Tongue (tissue), 3 donors: ENCODE measurements at places on chromosomes 11 and 22.
A peak's percentile ranks its signal among the peaks of the same experiment; 100 is the strongest.

- DNase-seq = peak; percentile 76
Measured at GRCh38 chr11:133382131-133382812, 150.0 kb downstream of the OPCML start.

DNA sequence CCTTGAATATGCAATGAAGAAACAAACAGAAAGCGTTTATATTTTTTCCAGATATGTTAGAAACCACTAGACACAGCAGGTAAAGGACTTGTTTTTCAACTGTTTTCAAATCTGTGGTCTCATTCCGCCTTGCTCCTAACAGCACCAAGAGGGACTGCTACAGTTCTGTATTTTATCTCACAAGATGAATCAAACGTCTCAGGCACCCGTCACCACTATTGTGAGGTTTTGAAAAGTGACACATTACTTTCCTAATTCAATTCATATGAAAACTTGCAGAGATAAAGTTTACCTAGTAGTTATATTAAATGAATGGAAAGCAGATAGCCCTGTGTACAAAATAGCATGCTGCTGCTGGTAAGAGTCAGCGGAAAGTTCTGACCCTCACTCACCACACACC lies 386.3 kb downstream of the ETS1 start:
- no peak for DNase-seq

GRCh38 chr22:31400023-31400397 lies 606 bp downstream of the DRG1 start:
- peak; percentile 60 for DNase-seq

DNA sequence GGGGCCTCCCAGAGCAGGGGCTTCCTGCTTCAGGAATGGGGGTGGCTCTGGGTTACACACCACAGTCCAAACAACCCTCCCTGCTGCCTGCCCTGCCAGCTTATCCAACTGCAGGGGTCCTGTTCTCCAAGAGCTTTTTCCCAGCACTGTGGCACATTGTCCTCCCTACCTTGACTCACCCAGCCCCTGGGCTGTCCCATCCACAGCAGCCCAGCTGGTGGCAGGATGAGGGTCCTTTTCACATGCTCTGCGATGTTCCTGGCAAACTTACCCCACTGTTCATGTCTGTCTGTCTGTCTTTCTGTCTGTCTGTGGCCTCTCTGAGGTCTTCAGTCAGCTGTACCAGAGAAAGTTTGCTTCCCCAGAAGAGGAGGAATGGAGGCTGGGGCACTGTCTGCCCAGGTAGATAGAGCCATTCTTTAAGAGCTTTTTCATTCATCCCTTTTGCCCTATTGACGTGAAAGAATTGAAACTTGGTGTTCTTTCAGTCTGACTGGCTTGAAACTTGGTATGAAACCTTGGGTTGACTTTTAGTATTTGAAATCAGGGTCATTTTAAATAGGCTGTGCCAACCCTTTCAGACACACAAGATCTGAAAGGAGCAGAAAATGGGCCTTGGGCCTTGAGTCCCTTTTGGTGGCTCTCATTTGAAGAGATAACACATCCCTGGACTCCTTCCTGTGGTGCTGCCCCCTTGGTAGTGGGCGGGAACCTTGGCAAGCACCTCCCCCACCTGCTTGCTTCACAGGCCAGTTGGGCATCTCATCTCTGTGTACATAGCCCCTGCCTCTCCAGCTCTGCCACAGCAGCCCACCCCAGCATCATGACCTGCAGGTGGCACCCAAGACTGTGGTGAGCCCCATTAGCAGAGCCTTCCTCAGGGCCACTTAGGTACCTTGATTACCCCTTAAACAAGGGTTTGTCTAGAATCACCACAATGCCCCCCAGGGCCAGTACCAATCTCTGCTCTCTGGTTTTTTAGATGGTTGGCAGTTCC lies 74.6 kb upstream of the SUSD2 start:
- DNase-seq = peak; percentile 18

- DNase-seq = no peak
Measured at GRCh38 chr11:43746670-43747069, 66.1 kb downstream of the HSD17B12 start.

- no peak for DNase-seq
Measured at GRCh38 chr11:74773476-74773875, 24.8 kb downstream of the RNF169 start.

DNA sequence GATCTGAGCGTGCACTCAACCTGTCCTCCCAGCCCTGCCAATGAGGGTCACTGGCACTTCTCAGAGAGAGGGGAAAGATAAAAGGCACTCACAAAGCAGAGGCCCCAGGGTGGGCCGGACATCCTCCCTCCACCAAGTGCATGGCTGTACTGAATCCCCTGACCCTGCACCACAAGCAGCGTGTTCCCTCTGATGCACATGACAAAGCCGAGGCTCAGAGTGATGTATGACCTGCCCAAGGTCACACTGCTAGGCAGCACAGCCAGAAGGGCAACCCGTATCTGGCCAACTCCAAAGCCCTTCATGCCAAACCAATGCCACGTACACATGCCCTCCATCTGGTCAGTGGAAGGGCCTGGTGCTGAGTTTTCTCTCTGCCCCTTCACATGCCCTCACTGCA lies 22.1 kb downstream of the SPATA19 start:
- DNase-seq = no peak

- no peak for DNase-seq
Measured at GRCh38 chr11:86416494-86416893, 41.8 kb downstream of the CCDC81 start.

DNA sequence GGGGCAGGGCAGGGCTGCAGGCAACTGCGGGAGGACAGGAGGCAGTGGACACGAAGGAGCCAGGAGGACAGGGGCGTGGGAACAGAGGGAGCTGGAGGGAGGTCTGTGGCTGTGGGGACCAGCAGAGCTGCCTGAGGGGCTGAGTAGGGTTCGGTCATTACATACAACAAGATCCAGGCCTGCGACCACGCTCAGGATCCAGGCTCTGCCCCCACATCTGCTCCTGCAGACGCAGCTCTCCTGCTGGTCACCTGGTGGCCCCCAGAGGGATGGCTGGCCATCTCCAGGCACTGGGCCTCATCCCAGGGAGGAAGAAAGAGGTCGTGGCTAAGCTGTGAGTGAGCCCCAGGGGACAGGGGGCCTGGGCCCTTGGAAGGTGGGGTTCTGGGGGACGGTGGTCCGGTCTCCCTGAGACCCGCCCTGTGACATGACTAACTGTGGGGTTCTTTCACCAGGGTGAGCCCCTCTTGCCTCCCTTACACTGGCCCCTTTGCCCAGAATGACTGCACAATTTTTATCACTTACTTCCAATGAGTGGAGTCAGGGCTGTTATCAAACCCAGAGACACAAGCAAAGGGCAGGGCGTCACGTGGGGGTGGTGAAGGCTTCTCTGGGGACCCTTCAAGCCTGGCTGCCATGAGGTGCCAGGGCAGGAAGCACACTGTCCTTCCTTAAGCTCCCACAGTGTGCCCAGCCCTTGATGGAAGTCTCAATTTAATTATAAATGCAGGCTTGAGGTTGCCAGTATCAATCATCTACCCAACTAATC lies 6.7 kb upstream of the APOBEC3A start:
- DNase-seq = no peak

GRCh38 chr22:45775569-45776312 lies 104.1 kb downstream of the ATXN10 start:
- no peak for DNase-seq

DNA sequence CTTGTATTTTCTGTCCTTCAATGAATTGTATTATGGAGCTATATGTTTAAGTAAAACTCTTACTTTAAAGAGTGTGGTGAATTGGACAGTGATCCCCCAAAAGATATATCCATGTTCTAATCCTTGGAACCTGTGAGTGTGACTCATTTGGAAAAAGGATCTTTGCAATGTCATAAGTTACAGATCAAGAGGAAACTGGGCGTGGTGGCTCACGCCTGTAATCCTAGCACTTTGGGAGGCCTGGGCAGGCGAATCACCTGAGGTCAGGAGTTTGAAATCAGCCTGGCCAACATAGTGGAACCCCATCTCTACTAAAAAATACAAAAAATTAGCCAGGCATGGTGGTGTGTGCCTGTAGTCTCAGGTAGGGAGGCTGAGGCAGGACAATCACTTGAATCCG lies 36.7 kb downstream of the ELF5 start:
- no peak for DNase-seq

DNA sequence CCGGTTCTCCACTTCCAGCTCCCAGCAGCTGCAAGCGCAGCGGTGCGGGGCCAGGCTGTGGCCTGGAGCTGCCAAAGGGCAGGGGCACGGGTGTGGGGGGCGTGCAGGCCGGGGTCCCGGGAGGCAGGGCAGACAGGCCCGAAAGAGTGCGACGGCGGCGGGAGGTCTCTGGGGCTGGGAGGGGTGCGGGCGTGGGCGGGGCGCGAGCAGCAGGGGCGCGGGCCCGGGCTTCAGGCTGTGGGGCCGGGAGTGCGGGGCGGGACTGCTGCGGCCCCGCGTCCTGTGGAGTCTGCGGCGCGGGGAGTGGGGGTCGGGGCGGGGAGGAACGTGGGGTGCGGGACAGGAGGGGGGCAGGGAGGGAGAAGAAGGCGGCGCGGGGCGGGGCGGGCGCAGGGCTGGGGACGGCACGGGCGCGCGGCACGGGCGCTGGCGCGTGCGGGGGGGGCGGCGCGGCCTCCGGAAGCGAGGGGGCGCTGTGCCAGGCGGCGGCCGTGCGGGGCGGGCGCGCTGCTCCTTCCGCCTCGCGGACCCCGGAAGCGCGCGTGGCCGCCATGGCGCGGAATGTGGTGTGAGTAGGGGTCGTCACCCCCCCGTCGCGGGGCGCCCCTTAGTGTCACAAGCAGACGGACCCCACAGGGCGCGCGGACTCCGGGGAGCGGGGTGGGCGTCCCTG lies at the start of gene MRPL23:
TSS of gene MRPL23 (plus strand) at position 521 of the 673 bp plus-strand sequence. CDS start at position 552, 31 bp downstream.
- no peak for DNase-seq

DNA sequence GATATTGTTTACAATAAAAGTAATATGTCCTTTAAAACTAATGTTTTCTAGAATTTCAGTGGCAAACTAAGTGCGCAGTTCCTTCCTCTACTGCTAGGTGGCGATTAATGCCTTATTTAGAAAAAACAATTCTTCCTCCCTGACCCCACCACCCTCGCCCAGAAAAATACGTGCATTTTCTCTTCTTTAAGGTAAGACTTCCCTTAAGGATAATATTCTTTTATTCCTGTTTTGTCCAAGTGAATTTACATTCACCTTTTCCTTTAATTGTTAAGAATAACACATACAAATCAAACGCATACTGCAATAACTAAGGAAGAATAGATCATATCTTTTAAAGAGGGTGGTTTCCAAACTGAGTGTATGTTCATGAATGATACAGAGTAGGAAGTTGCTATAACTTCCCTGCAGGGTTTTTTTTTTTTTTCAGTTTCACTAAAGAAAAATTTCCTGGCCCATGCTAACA lies 17.0 kb upstream of the PSMA1 start:
- DNase-seq = peak; percentile 40

DNA sequence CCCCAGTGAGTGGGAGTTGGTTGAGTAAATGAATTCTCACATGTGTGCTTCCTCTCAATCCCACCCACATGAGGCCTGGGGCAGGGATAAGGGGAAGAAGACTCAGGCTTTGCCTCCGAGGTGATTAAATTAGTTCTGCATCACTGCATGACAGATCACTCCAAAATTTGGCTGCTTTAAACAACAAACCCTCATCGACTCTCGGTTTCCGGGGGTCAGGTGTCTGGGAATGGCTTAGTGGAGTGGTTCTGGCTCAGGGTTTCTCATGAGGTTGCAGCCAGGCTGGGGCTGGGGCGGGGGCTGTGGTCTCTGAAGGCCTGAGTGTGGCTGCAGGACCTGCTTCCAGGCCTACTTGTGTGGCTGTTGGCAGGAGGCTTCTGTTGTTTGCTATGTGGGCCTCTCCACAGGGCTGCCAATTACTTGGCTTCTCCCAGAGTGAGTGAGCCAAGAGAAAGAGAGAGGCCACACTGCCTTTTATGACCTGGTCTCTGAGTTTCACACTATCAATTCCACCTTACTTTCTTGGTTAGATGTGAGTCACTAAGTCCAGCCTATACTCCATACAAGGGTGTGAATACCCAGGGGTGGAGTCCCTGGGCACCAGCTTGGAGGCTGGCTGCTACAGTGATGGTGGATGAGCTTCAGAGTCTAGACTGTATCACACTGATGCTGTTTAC lies 15.9 kb downstream of the MOGAT2 start:
- peak; percentile 84 for DNase-seq

DNA sequence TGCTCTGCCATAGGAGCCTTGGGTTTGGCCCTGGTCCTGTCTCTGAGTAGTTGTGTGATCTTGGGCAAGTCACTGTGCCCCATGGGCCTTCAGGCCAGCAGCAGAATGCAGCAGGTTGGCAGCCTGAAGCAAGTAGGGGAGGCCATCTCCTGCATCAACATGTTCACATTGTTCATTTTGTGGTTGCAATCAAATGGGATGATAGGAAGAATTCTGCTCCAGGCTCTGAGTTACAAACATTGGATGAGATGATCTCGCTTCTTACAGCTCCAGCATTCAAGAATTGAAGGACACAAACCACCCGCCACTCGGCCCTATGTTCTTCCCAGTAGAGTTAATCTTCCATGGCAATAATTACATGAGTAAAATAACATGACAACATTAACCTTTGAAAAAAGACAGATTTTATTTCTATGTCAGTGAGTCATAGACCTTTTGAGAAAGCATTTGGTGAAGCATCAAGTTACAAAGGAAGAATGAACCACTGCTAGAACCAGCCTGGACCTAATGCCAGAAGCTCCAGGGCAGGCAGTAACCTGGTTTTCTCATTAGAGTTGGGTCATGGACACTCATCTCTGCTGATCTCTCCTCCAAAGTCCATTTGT lies 308.3 kb upstream of the NCAM1 start:
- DNase-seq = no peak

DNA sequence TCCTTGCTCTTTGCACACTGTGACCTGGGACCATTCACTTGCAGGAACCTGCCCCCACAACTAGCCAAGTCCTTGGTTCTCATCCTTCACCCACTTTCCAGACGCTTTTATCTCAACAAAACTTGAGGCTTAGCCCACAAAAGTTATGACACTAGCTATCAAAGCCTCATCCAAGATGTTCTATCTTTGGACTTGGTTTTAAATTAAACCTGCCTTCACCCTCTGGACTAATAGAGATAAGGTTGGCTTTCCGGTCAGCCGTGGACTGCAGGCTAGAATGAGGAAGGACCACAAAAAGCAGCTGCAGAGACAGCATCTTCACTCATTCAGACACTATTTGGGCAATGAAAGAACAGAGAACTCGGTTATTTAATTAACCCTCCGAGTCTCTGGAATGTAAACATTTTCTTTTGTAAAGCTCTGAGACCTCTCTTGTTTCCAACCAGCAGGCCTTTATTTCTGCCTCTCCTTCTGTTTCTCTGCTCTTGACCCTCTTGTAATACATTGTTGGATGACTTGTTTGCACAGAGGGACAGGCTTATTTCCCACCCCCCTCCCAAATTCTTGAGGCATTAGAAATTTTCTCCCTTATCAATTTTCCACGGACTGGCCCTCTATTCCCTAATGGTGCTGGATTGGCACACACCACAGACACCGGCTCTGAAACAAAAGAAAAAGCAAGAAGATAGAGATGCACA lies 41.4 kb downstream of the ARL14EP start:
- DNase-seq = no peak
